Mesothelial cell of epicardium (in vitro differentiated cells): ENCODE measurements at places on chromosomes 2 and 18. TPM values are rescaled to one million over a fixed set of nuclear protein-coding genes. Genes with fewer than 3 reads are reported as not detected.

GRCh38 chr2:97749581-97749980 lies 36.2 kb downstream of the ZAP70 start:
- no peak for DNase-seq

DNA sequence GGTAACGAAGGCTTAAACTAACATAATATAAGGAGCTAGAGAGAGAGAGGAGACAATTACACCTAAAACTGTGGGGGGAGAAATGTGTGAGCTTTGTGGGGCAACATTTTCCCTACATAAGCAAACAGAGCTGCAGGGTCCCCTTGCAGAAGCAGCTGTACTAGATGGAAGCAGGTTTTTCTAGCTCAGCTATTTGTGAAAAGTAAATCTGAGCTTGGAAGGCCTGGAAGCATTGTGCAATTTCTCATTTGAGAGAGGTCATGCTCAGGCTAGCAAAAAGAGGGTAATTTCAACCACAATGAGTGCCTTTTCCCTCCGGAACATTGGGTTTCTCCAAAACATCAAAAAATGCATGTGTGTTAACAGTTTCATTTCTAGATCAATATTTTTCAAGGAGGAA lies 130.0 kb downstream of the ARL4C start:
- DNase-seq, result no peak

FEV gene
- 0.16 to 0.29 TPM (median 0.22 TPM) in 3 replicates for total RNA-seq

- no peak for DNase-seq
Measured at GRCh38 chr18:75211002-75211621, 515 bp downstream of the TSHZ1 start.

- no peak for DNase-seq
Measured at GRCh38 chr18:59208602-59209125, 11.3 kb upstream of the GRP start.

KCNF1 gene
- 0.72 to 0.93 TPM (median 0.83 TPM) in 3 replicates for total RNA-seq

- peak; percentile 40 for DNase-seq
Measured at GRCh38 chr2:109031476-109032228, 42.6 kb upstream of the EDAR start.

- DNase-seq, result no peak
Measured at GRCh38 chr2:48605482-48606175, 12.0 kb upstream of the GTF2A1L start.

GRCh38 chr2:222255090-222255489 lies 43.7 kb downstream of the PAX3 start:
- no peak for DNase-seq

DNA sequence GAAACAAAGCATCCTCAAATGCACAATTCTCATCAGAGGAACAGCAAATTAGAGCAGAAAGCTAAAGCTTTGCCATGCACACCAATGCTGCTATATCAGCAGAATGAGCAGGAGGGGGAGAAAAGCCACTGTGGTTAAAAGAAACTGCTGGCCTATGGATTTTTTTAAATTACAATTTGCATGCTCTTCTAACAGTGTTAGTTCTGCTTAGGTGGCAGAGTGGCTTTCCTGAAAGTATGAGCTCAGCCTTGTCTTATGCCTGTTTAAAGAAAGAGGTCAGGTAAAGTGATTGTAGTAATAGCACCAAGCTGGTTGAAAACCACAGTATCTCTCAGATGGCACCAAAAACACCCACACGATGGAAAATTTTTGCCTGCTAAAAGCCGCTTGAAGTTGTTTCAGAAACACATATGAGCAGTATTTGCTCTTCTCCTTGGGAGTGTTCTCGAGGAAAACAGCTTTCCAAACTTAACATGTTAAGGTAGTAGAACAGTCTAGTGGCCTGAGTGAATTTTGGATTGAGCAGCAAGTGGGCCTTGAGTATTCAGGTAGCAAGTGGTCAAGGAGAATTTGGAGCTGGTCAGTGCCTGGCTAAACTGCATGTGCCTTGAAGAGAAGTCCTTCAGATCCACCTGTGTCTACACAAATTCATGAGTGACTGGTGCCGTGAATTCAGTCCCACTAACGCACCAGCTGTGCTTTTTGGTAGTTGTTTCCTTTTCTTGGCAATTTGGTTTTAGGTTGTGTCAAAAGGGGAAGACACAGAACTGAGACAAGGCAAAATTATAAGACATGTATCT lies 19.6 kb upstream of the NDUFV2 start:
- no peak for DNase-seq

- no peak for DNase-seq
Measured at GRCh38 chr18:21112140-21112473, 494 bp upstream of the ROCK1 start.

DNA sequence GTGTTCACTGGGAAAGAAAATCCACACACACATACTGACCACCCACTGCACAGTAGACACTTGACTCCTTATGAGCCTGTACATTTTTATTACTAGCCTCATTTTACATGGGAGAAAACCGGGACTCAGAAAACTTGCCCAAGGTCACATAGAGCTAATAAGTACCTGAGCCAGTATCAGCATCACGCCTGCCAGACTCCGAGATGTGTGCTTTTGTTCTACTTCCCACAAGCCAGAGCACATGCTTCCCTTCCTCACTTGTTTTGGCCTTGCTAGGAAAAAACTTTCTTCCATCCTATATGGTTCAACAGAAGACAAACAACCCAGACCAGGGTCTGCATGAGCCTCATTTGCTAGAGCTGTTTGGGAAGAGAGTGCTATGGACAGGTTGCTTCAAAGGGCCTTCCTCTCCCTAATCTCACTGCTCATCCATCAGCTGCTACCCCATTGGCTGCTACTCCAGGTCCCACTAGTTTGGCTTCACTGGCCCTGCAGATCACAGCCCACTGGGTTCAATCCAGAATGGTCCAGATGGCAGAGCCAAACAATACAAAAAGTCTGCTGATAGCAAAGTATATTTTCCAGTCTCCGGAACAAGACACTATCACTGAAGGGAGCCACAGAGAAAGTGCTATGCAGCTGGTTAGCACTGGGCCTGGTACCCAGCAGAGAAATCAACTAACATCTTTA lies 63.9 kb downstream of the STK39 start:
- no peak for DNase-seq

ACVR1 gene
- 24.7 to 27.5 TPM (median 27.0 TPM) in 3 replicates for total RNA-seq

DNA sequence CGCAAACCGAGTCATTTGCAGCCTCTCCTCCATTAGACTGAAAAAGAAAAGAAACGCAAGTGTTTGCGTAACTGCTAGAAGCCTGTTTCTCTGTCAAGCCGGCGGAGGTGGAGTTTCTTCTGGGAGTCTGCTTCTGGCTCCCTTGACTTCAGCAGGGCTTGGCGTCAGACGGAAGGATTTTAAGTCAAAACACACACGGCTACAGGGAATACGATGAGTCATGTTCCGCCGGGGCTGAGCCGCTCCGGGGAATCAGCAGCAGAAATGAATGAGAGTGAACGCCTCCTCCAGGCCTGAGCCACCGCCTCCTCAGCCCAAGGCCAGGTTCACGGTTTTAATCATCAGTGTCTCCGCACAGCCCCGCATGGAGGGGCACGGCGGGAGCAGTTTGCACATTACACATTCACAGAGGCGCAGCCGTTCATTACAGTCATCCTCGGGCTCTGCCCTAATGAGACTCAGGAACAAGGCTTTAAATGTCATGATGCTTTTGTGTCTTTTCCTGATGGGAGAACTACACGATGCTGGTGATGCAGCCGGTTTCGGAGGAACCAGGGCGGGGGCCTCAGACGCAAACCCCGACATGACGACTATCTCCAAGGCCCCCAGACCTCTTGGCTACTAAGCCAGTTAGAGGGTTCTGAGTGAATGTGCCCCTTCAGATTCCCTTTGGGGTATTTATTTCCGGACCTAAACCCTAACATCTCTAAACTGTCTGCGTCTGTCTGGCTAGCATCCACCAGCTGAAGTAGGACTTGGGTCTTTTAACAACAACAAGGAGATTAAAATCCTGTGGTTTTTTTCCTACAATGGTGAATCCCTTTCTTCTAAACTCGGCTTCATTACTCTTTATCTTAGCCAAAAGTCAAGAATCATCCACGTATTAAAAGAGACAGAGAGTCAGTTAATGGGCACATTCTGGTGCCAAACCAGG lies 11.1 kb upstream of the SCG2 start:
- DNase-seq, result peak; percentile 45

DNA sequence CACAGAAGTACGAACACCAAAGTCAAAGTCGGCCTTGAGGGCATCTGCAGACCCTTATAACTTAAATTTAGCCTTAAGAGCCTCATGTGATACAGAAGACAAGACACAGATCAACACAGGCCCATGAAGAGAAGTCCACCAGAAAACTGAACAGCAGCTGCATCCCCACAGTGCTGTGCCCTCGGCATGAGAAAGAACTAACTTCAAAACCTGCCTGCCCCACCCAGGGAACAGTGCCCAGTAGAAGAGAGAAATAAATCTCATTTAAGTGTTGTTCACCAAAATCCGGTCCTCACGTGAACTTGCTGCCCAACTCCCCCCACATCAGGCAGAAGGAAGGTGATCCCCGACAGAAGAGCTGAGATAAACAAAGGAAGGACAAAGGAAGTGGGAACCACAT lies 73.7 kb downstream of the PXDN start:
- no peak for DNase-seq

RAX gene
- not detected in 3 replicates for total RNA-seq

COL6A3 gene
- 544 to 655 TPM (median 645 TPM) in 3 replicates for total RNA-seq

DNA sequence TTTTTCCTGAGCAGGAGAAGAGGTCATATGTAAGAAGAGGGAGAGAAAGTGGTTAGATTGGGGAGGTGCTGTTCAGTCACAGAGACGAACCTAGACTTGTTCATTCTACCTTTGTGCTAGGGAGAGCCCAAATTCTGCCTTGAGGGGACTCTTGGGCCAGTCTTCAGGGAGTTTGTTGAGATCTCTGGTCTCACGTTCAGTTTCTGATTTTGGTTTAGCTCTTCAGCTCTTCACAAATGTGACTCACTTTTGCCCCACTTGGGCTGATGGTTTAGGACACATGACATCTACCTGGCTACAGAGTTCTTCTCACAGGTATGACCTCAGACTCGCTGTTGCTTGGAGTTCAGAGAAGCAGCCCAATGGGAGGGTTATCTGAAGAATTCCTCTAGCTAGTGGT lies 49.2 kb upstream of the DARS1 start:
- no peak for DNase-seq
